ENCODE measurements at places on chromosomes 13 and 19.

DNA sequence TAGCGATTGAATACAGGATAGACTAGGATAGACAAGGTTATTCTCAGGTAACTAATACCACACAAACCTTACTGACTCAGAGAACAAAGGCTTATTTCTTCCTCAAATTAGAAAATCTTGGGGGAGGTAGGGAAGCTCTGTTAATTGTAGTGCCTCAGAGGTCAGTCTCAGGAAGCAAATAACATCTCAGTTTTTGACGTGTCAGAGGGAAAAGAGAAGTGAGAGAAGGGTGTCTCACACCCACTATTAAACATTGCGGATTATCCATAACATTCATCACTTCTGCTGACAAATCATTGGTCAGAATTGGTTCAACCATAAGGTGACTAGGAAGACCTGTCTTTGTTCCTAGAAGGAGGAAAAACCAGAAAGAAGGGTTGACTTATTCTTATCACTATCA, 579.4 kb upstream of the MIR17HG start:
- ATAC-seq, result no peak

- no peak for ATAC-seq
These were observed 25.7 kb upstream of the SERP2 start for GRCh38 chr13:44347949-44348348.

- ATAC-seq, result no peak
These were observed 17.3 kb upstream of the KDM4B start for GRCh38 chr19:4951656-4952055.

DNA sequence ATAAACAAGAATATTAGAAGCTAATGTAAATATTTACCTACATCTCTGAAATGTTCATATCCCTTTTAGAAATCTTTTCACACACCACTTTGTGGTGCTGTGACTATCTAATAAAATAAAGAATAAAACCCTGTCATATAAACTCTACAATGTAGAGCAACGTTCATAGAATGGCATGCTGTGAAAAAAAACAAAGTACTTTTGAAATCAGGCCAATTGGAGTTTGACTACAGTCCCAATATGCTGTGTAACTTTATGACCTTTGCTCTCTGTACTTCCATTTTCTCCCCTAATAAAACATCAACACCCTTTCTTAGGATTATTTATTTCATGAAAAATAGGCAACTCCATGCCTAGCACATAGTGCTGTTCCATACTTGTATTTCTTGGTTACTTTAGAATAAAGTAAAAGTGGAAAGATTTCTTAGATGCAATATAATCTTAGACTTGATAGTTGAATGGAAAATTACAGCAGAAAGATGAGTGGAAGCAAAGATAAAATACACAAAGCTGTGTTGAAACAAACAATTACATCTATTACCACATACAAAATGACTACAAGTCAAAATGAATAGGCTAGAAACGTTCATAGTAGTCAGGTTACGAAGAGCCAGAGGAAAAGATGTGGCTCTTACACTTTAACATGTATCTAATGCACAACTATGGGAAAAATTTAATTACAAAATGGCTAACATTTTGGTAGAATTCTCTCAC, 613.2 kb upstream of the SLITRK5 start:
- ATAC-seq, result no peak

DNA sequence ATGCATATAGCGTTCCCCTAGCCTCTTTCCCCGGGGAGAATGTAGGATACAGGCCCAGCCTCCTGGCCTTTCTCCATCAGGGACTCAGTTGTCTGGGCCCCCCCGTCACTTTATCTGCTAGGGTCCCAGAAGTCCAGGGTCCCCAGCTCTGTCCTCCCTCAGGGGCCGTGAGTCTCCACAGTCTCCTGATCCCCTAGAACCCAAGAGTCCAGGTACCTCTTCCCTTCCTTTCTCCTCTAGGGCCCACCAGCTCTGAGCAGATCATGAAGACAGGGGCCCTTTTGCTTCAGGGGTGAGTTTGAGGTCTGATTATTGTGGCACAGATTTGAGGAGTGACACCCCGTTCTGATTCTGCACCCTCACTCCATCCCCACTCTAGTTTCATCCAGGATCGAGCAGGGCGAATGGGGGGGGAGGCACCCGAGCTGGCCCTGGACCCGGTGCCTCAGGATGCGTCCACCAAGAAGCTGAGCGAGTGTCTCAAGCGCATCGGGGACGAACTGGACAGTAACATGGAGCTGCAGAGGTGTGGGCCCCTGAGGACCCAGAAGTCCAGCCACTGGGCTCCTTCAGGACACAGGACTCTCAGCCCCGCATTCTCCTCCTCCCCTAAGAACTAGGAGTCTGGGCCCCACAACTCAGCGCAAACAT, 758 bp downstream of the BAX start:
- no peak for ATAC-seq

GRCh38 chr13:25455146-25455545, 83.4 kb downstream of the ATP8A2 start:
- ATAC-seq, result no peak

DNA sequence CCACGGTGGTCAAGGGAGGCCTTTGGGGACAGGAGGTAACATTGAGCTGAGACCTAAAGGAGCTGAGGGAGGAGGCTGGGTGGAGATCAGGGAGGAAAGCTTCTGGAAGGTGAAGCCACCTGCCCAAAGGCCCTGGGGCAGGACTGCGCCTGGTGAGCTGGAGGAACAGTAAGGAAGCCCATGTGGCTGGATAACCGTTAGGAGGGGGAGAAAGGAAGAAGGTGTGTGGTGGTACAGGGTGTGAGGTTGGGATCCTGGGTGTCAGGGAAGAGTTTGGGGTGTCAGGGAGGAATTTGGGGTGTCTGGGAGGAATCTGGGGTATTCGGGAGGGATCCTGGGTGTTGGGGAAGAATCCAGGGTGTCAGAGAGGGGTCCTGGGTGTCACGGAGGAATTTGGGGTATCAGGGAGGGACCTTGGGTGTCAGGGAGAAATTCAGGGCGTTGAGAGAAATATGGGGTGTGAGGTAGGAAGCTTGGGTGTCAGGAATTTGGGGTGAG, 695 bp downstream of the TICAM1 start:
- ATAC-seq, result no peak

DNA sequence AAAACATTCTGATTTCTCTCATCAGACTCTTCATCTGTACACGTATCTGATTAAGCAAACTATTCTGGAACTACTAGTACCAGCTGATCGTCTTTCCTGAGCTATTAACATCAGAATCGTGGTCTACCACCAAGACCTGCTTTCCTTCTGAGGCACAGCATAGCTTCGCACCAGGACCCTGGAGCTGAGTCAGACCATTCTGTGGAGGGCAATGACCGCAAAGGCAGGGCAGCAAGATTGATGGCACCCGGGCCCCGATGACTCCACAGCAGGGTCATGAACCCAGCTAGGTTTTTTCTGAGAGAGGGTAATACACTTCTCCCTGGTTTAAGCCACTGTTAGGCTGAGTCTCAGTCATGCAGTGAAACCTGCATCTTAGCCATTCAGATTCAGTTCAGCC, 158.7 kb upstream of the GPR12 start:
- ATAC-seq, result no peak

GRCh38 chr19:39474139-39474620, 6.5 kb upstream of the TIMM50 start:
- ATAC-seq, result peak; percentile 79

- ATAC-seq, result no peak
These were observed 97.3 kb downstream of the SERP2 start for GRCh38 chr13:44470638-44471562.

DNA sequence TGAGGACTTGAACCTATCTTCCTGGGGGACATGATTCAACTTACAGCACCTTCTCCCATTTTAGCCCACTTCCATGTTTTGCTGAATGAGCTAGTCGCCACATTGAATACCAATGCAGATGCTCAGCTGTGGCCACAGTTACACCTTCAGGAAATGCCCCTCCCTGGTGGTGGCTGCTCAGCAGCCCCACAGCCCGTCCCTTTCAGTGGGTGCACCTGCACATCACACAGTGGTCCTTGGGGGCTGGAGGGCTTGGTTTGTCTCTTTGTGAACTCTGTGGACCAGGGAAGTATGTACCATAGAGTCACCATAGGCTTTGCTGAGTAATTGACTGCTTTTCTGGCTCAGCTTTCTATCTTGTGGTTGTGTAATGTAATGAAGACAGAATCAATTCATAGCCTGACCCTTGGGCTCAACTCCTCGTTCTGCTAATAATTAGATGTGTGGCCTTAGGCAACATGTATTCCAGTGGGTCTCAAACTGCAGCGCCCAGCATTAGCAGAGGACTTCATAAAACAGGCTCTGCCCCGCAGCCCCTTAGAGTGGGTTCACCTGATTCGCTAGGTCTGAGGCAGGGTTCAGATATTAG, 48.1 kb upstream of the FARP1 start:
- ATAC-seq, result no peak

GRCh38 chr13:77702366-77702765, 4.9 kb downstream of the SLAIN1 start:
- ATAC-seq, result no peak

- no peak for ATAC-seq
These were observed 26.6 kb downstream of the COL4A1 start for GRCh38 chr13:110280231-110280813.

- ATAC-seq, result no peak
These were observed 25.5 kb downstream of the PLA2G4C start for GRCh38 chr19:48085076-48085475.

- ATAC-seq, result no peak
These were observed 13.3 kb downstream of the ZNF574 start for GRCh38 chr19:42089191-42089750.

- no peak for ATAC-seq
These were observed 105.7 kb upstream of the SOX1 start for GRCh38 chr13:111961236-111961635.

GRCh38 chr13:91369441-91369831, 21.9 kb downstream of the MIR17HG start:
- ATAC-seq, result no peak

GRCh38 chr19:33231511-33231910, 5.9 kb upstream of the SLC7A10 start:
- ATAC-seq, result no peak

DNA sequence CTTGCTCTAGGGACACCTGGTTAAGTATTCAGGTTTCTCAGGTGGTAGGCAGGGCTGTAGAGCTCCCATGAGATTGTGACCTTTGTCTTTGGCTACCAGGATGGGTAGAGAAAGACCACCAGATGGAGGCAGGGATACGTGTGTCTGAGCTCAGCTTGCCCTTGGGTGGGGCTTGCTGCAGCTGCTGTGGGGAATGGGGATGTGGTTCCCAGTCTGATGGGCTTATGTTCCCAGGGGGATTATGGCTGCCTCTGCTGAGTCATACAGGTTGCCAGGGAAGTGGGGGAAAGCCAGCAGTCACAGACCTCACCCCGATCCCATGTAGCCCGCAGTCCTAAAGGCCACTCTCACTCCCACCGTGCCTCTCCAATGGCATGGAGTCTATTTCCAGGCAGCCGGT, 659.9 kb upstream of the KLF12 start:
- no peak for ATAC-seq

DNA sequence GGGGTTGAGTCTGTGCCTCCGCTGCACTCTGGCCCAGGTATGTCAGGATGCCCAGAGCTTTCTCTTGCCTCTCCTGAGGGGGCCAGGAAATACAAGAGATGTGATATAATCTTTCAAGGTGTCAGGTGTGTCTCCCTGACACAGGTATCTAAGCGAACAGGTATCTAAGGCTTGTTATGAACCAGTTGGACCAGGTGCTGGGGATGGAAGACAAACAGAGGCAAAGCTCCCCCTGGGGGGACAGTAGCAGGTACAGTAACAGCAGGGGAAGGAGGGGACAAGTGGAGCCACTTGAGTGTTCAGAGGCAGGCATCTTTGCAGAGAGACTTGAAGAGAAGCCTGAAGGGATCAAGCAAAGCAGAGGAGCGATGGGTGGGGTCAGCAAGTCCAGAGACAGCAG, 2.6 kb downstream of the LENG1 start:
- no peak for ATAC-seq

GRCh38 chr13:36945078-36945477, 25.0 kb upstream of the SMAD9 start:
- no peak for ATAC-seq

DNA sequence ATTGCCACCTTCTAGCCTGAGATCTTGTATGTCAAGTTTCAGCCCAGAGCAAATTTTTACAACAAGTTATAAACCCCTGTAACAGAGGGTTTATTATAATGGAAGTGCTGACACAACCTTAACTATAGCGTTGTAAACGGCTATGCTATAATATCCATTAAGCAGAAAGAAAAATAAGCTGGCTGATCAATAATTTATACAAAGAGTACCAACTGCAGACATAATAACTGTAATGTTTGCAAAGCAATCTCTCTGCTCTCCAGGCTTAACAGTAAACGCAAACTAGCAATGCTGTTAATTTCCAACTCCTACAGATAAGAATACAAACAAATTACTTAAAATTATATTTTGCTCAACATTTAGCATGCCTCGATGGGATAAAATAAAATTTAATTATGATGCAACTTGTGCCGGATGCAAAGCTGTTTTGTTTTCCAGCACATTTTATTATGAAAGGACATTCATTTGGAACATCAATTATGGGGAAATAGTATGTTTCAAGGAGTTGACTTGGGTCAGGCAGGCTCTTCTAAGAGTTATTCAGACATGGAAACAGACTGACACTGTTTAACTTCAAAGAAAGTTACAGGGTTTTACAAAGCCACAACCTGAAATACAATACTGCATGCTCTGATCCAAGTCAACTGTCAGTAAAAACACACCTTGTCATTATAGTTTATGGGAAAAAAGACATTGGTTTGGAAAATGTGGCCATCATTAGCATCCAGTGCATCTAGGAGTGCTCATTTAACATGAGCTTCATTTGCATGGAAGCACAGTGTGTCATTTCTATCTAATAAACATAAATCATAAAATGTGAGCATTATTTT, 6.6 kb upstream of the DACH1 start:
- ATAC-seq, result no peak

GRCh38 chr13:21596722-21597121, 7.2 kb downstream of the MICU2 start:
- no peak for ATAC-seq
